ENCODE measurements at places on chromosomes 5 and 9.

- DNase-seq = no peak
Measured at GRCh38 chr9:30524311-30524710, 1860.1 kb upstream of the ACO1 start.

- no peak for DNase-seq
Measured at GRCh38 chr5:168168978-168169698, 122.3 kb upstream of the WWC1 start.

GRCh38 chr5:120358949-120359348, 105.2 kb upstream of the PRR16 start:
- DNase-seq = no peak

DNA sequence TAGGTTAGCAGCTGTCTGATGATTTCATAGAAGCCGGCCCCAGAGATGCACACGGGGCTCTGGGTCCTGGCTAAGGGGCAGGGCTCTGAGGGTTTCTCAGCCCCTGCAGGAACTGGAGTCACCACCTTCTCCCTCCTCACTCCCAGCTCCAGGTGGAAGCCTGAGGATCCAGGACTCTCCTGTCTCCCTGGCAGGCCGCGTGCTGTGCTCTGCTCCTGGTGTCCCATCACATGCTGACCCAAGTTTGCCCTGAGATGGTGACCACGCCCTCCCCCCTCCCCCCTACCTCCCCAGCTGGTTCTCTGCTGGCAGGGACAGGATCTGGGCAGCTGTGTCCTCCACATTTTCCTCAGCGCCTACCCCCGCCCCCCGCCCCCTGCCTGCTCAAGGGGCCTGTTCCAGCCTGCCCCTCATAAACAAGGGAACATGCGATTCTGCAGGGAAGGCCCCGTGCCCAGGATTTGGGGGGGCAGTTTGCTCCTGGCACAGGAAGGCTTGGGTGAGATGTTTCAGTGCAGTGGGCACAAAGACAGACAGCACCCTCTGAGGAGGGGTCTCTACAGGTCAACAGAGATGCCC, 87.4 kb downstream of the PSD2 start:
- DNase-seq = peak; percentile 75

GRCh38 chr5:82982846-82983245, 94.3 kb downstream of the TMEM167A start:
- DNase-seq = no peak

DNA sequence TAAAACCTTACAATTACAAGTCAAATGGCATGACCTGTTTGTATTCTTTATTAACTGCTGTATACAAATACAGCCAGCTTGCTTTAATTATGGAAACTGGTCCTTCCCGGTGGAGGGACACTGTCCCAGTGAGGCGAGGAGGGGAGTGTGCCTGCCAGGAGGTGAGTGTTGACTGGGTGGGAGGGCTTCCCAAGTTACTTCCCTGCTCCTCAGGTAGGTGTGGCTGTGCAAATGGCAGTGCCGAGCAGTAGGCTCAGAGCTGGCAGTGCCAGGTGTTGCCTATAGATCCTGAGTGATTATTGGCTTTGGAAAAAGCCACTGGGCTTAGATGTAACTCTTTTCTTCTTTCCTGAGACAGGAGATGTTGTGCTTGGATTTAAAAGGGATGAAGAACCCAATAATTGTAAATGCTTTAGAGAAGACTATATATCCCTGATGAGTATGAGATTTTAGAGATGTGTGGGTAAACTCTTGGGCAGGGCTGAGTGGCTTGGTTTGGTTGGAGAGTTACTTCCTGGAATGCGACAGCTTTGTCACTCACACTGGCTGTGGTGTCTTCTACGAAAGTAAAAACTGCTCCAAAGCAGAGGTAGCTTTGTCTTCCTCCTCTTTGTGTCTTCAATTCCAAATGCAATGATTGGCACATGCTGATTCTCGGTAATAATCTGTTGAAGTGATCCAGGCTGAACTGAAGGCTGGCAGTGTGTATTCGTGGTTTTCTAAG, 43.7 kb downstream of the GLRX start:
- no peak for DNase-seq

- no peak for DNase-seq
Measured at GRCh38 chr5:140796718-140797095, 2.1 kb downstream of the PCDHA2 start.

DNA sequence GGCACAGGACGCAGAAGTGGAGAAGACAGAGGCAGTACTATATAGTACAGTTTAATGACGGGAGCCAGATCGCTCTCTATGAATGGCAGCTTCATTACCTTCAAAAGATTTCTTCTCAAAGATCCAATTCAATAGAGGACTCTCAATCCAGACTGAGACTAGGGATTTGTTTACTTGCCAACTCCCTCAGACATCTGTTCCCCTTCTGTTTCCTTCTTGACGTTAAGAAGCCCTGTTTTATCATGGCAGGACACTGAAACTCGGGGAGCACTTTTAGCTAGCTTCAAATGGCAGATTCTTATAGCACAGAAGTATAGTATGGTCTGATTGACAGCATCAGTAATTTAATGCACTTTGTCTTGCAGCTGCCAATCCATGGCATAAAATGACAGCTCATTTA, 747.3 kb upstream of the C9orf72 start:
- DNase-seq = no peak

GRCh38 chr5:90529939-90530677, 724 bp upstream of the LYSMD3 start:
- DNase-seq = peak; percentile 26

GRCh38 chr9:126797903-126798302, 6.9 kb upstream of the ZBTB43 start:
- DNase-seq = no peak

All from NCI-H2171 (cell line).